ENCODE measurements at places on chromosomes 5 and 9.

GRCh38 chr5:7541898-7542297 lies 146.0 kb downstream of the ADCY2 start:
- H3K27me3 ChIP-seq = no peaks in the 10 kb centered on the region
- no peak overlapping the region for H3K27ac ChIP-seq
- H3K36me3 ChIP-seq = no peaks in the 10 kb centered on the region
- H3K4me1 ChIP-seq = no peaks in the 10 kb centered on the region

- no peaks in the 10 kb centered on the region for H3K4me1 ChIP-seq
- H3K27ac ChIP-seq = no peak overlapping the region
- peaks cover 32% of the 10 kb centered on the region for H3K36me3 ChIP-seq
- DNase-seq = no peak
- no peak overlapping the region for H3K4me3 ChIP-seq
Observed at GRCh38 chr9:94286116-94286515, 27.0 kb downstream of the ZNF169 start.

- H3K27ac ChIP-seq = no peak overlapping the region
- H3K36me3 ChIP-seq = peaks cover 3% of the 10 kb centered on the region
- no peaks in the 10 kb centered on the region for H3K27me3 ChIP-seq
- no peak for DNase-seq
- peaks cover 29% of the 10 kb centered on the region for H3K4me1 ChIP-seq
- no peak overlapping the region for H3K4me3 ChIP-seq
Observed at GRCh38 chr9:3532158-3532557, 6.4 kb upstream of the RFX3 start.

- no peaks in the 10 kb centered on the region for H3K36me3 ChIP-seq
- H3K4me3 ChIP-seq = no peak overlapping the region
- no peaks in the 10 kb centered on the region for H3K4me1 ChIP-seq
- H3K27me3 ChIP-seq = no peaks in the 10 kb centered on the region
- no peak overlapping the region for H3K27ac ChIP-seq
Observed at GRCh38 chr9:80775530-80775929, 913.8 kb downstream of the TLE1 start.

DNA sequence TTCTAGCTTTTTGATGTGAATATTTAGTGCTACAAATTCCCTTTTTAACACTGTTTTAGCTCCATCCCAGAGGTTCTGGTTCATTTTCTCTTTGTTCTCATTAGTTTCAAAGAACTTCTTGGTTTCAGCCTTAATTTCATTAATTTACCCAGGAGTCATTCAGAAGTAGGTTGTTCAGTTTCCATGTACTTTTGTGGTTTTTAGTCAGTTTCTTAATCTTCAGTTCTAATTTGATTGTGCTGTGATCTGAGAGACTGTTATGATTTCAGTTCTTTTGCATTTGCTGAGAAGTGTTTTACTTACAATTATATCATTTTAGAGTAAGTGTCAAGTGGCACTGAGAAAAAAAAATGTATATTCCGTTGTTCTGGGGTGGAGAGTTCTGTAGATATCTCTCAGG lies 240.1 kb upstream of the RASA1 start:
- no peaks in the 10 kb centered on the region for H3K27me3 ChIP-seq
- no peaks in the 10 kb centered on the region for H3K36me3 ChIP-seq
- H3K4me3 ChIP-seq = no peak overlapping the region
- no peaks in the 10 kb centered on the region for H3K4me1 ChIP-seq
- H3K27ac ChIP-seq = no peak overlapping the region

DNA sequence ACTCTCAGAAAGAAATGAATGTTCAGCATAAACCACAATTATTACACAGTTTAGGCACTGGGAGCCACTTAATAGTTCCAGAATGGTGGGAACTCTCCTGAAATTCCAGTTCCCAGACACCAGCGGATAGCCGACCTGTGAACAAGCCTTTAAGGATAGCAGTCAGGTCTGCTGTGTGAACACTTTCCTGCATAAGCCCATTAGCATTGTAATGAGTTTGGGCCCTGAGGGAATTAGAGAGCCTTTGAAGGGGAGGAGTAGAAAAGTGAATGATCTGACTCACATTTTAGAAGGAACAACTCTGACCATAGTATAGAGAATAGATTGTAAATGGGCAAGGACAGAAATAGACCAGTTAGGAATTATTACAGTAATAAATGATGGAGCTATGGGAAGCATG lies 189.1 kb downstream of the ADGRV1 start:
- no peak overlapping the region for H3K4me3 ChIP-seq
- H3K36me3 ChIP-seq = no peaks in the 10 kb centered on the region
- H3K27ac ChIP-seq = no peak overlapping the region
- no peak for DNase-seq
- peaks cover 4% of the 10 kb centered on the region for H3K27me3 ChIP-seq

DNA sequence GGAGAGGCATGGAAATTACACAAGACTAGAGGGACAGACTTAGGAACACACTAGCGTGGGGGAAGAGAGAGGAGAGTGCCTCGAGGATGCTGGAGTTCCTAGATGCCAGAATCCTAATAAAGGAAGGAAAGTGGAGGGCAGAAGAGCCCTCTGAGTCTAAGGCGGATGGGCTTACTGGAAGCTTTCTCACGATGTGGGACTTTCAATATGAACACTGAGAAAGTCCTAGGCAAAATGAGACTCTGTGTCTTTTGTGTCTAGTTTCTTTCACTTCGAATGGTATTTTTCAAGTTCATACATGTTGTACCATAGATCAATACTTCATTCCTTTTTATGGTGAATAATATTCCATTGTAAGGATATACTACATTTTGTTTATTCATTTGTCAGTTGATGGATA lies 239.4 kb downstream of the NSG2 start:
- H3K4me1 ChIP-seq = no peaks in the 10 kb centered on the region
- DNase-seq = no peak
- H3K36me3 ChIP-seq = no peaks in the 10 kb centered on the region
- no peak overlapping the region for H3K27ac ChIP-seq

GRCh38 chr9:20227166-20227874 lies 395.0 kb downstream of the MLLT3 start:
- H3K27me3 ChIP-seq = no peaks in the 10 kb centered on the region
- H3K4me3 ChIP-seq = no peak overlapping the region
- DNase-seq = no peak
- H3K27ac ChIP-seq = no peak overlapping the region
- H3K36me3 ChIP-seq = no peaks in the 10 kb centered on the region

DNA sequence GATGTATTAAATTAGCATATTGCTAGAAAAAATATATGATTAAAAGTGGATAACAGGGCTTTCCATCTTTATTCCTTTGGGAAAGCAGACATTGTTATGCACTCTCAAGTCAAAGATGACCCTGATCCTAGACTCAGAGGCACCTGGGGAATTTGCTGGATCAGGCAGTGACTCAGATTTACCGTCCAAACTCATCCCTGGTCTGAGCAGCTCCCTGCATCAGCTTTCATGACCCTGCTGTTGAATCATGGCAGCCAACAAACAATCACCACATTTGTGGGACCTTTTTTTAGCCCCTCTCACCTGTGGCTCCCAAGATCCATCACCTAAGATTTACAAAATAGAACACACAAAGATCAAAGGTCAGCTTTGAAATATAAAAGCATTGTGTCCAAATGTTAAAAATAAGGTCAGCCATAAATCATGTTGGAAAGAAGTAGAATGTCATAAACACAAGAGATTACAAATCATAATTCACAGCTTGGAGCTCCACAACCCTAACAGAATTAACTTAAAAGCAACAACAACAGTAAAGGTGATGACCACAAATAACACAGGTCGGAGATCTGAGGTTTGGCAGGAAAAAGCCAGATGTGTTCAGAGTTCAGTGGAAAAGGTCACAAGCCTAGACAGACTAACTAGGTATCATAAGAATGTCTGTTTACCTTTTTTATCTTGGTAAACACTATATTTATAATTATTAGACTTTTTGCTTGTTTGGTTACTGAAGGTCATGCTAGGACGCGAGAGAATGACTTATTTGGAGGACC lies 55.5 kb downstream of the ZFAND5 start:
- no peaks in the 10 kb centered on the region for H3K36me3 ChIP-seq
- DNase-seq = no peak
- H3K27ac ChIP-seq = no peak overlapping the region
- H3K4me1 ChIP-seq = peaks cover 12% of the 10 kb centered on the region

DNA sequence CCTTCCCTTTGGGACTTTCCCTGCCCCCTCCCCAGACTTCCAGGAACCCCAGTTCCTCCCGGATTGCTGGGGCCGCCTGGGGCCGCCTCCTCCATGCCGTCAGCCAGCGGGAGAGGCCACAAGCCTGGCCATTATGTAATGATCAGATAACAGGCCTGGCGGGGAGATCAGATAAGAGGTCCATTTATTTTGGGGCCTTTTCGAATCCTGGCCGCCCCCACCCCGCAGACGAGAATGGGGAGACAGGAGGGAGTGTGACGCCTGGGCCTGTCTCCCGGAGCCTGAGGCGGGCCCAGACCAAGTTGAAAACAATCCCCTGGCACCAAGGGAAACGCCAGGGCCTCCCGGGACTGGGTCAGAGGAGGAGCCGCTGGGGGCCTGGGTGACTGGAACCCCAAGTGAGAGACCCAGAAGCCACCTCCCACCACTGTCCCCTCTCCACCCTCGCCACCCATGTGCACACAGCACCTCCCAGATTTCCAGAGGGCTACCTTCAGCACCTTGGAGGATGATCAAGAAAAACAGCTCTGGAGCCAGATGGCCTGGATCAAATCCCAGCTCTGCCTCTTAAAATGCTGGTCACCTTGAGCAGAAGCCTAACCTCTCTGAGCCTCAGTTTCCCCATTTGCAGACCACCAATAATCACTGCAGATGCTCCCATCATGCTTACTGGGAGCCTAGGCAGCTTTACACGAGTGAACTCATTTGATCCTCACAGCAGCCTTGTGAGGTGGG lies 7.8 kb downstream of the ENG start:
- H3K4me3 ChIP-seq = no peak overlapping the region
- H3K4me1 ChIP-seq = no peaks in the 10 kb centered on the region
- H3K27ac ChIP-seq = no peak overlapping the region
- no peaks in the 10 kb centered on the region for H3K27me3 ChIP-seq
- no peak for DNase-seq

- H3K4me1 ChIP-seq = no peaks in the 10 kb centered on the region
- no peak overlapping the region for H3K4me3 ChIP-seq
- H3K36me3 ChIP-seq = no peaks in the 10 kb centered on the region
- H3K27ac ChIP-seq = no peak overlapping the region
- no peak for DNase-seq
Observed at GRCh38 chr5:59565551-59565950, 328.0 kb downstream of the PDE4D start.

- no peaks in the 10 kb centered on the region for H3K36me3 ChIP-seq
- H3K27ac ChIP-seq = no peak overlapping the region
- DNase-seq = no peak
- H3K4me1 ChIP-seq = no peaks in the 10 kb centered on the region
- no peaks in the 10 kb centered on the region for H3K27me3 ChIP-seq
Observed at GRCh38 chr5:145585443-145586148, 249.5 kb downstream of the PRELID2 start.

- H3K27ac ChIP-seq = no peak overlapping the region
- no peak for DNase-seq
- H3K4me1 ChIP-seq = no peaks in the 10 kb centered on the region
- H3K4me3 ChIP-seq = no peak overlapping the region
- H3K36me3 ChIP-seq = peaks cover 23% of the 10 kb centered on the region
Observed at GRCh38 chr5:657570-657969, 35.6 kb downstream of the TPPP start.

DNA sequence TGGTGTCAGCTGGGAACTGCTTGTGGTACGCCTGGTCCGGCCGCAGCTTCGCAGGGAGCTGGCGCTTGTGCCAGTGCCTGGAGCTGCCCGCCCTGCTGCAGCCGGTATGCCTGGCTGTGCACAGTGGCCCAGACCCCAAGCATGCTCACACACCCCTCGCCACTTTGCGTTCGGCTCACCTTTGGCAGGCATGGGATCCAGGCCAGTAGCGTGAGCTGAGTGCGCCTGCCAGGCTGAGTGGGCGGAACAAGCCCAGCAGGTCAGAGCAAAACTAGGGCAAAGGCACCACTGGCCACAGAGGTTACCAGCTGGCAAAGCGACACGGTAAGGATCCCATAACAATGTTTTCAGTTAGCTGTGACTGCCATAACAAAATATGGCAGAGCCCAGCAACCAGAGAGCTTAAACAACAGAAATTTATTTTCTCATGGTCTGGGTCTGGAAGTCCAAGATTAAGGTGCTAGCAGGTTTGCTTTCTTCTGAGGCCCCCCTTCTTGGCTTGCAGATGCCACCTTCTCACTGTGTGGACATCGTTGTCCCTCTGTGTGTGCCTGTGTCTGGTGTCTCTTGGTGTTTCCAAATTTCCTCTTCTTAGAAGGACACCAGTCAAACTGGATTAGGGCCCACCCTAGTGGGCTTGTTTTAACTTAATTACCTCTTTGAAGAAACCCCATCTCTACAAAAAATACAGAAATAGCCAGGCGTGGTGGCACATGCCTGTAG lies 61.6 kb downstream of the PSAT1 start:
- no peaks in the 10 kb centered on the region for H3K27me3 ChIP-seq
- no peaks in the 10 kb centered on the region for H3K4me1 ChIP-seq
- H3K4me3 ChIP-seq = no peak overlapping the region
- DNase-seq = no peak
- H3K27ac ChIP-seq = no peak overlapping the region

DNA sequence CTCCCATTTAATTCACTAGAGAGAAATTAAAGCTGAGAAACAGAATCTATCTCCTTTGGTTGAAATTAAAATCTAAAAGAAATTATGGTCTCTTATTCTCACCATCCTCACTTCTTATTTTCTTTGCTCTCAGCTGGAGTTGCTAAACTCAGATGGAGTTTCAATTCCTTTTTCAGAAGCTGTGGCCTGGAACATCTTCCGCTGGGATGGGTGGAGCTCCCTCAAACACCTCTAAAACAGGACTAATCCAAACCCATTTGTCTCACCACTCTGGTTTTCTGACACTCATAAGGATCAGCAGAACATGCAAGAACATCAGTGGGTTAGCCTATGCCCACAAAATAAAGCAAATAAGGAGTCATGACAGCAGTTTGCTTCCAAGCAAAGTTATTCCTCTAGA lies 39.6 kb upstream of the CEP78 start:
- H3K27ac ChIP-seq = no peak overlapping the region
- H3K27me3 ChIP-seq = no peaks in the 10 kb centered on the region
- H3K4me1 ChIP-seq = peaks cover 11% of the 10 kb centered on the region
- H3K36me3 ChIP-seq = no peaks in the 10 kb centered on the region
- H3K4me3 ChIP-seq = no peak overlapping the region

DNA sequence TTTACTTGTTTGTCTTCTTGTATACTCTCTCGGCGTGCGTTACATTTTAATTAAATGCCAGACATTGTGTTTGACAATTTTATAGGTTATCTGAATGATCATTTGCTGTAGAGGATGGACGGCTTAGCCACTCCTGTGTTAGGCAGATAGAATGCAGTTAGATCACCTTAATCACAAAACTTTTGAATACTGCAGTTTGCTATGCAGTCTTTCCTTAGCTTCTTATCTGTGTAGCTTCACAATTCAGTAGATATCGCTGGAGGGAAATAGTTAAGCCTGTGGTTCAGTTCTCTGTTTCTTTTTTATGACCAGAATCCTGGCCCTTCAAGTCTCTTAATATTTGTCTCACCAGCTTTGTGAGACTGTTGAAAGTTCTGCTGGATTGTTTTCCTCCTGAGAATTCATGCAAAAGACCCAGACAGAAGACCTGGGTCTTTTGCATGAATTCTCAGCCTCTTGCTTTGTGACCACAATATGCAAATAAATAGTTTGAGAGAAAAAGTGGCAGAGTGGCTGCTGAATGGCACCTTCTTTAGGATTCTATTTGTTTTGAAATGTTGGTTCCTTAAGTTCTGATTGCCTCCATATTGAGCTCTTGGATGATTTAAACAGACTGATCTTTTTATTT lies 40.2 kb downstream of the RASA1 start:
- no peak overlapping the region for H3K4me3 ChIP-seq
- H3K27ac ChIP-seq = no peak overlapping the region
- H3K36me3 ChIP-seq = peaks cover 26% of the 10 kb centered on the region
- peaks cover 25% of the 10 kb centered on the region for H3K4me1 ChIP-seq
